Mesenteric fat pad (tissue), 1 donor: ENCODE measurements at places on chromosomes 6 and 20.

DNA sequence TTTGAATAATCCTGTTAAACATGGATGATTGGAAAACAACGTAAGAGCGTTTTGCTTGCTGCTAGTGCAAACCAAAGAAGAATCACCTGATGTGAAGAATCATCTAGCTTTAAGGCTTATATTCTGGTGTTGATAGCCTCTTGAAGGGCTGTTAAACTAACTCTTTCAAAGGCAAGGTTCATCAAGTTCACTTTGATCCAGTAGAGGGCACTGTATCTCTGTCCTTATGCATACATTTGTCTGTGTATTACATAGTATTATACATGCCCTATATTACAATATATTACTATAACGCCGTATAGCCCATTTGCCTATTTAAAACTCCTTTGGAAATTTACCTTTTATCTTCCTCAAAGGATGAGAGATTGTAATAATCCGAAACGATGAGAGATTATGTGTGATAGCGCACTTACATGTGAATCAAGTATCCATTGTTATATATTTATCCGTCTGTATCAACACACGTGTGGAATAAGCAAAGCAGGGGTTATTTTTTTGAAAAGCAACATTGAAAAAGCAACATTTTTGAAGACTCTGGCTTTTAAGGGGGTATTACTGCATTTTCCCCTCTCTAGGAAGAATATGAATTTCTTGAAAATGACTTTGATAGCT, 50.8 kb upstream of the NRN1 start:
- DNase-seq: no peak

DNA sequence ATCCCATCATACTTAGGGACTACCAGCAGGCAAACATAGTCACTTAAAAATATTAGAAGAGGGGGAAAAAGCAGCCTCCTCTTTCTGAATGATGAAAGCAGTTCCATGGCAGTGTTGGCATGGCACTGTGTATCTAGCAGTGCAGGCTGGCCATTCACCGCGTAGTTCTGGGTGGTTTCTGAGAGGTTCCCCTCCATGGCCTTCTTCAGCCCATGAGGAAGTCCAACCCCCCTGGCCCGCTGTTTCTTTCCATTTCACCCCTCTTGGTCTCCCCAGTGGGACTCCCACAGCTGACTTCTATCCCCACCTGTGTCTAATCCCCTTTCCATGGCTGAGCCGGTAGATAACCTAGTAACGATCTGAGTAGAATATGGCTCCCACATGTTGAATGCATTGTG, 17.0 kb downstream of the PPARD start:
- no peak for DNase-seq

GRCh38 chr6:169566319-169566718, 135.5 kb downstream of the WDR27 start:
- no peak for DNase-seq

DNA sequence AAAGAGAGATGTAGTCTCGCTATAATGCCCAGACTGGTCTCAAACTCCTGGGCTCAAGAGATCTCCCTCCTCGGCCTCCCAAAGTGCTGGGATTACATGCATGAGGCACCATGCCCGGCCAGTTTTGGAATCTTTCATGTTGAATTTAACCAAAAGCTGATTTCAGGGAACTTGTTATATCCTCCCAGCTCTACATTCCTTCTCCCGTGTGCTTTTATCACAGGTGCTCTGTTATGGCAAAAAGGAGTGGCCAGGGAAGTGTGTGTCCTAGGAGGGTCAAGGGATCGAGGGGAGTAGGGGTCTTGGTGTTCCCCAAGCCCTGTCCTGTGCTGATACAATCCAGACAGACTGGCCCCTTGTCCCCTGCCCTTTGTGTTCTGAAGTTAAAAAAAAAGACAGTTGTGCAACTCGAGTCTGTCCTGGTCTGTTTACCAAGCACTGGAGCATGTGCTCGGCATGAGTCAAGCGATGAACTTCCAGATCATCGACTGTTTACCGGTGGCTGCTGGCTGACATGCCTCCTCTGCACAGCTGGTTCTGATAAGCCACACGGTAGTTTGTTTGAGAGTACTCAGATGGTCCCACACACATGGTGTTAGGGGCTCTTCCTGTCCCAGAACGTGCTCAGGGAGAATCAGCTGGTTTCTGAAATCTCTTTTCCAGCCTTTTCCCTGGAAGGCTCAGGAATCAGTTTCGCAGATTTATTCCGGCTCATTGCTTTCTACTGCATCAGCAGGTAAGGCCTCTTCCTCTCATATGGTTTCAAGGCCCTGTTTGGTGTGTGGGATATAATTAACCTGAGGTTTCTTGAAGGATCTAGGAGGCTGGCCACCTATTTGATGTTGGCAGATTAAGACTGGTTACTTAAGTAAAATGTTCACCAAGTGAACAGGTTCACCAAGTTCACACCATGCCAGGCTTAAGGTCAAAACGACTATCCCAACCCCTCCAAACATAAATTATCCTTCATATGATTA, 52.6 kb upstream of the NAA20 start:
- no peak for DNase-seq

DNA sequence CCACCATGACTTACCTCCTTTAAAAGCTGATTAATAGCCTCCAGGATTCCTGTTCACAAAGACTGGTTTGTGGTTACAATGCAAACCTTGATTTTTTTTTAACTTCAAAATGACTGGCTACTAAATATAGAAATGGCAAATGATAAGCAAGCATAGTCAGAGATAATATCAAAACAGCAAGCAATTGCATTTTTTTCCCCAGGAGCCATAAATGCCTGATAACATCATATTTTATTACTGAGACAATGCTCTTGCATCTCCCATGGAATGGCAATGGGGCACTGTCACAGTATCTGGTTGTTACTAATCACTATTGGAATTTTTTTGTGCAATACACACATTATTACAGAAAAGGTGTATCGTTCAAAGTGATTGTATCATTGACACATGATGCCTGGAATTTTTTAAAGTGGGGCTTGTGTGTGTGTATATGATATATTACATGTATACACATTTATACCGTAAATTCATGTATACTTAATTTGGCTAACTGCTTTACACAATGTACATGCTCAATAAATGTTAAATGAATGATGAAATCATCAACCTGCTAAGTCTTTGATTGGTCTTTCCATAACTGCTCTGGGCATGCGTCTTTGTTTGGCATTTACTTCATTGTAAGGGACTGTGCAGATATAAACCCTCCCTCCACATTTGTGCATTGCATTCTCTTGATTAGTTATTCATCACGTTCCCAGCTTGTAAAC, 980 bp upstream of the SALL4 start:
- no peak for DNase-seq

- DNase-seq: no peak
Observed at GRCh38 chr6:157322792-157323254, 496 bp downstream of the TMEM242 start.

- DNase-seq: no peak
Observed at GRCh38 chr20:55685841-55686240, 319.5 kb downstream of the CBLN4 start.

DNA sequence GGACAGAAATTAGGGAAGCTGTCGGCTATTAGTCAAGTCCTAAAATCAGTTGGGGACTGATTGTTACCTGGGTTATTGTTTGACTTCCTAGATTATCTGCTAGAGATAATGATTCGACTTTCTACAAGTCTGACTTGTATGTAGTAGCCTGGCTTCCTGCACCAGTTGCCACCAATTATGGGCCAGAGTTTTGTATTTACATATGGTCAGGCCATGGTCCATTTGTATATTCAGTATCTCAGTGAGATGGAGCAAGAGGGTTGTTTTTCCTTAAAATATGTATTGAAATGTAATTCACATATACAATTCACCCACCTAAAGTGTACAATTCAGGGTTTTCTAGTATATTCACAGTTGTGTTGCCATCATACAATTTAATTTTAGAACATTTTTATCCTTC, 130.6 kb upstream of the PHACTR3 start:
- no peak for DNase-seq
